Right cardiac atrium (tissue), 5 donors: ENCODE measurements at places on chromosomes 6 and 20. TPM values are rescaled to one million over a fixed set of nuclear protein-coding genes. Genes with fewer than 3 reads are reported as not detected.

The SIGLEC1 gene
- polyA plus RNA-seq: 4.2 TPM

The B3GAT2 gene
- 0.07 TPM for polyA plus RNA-seq

The FOXC1 gene
- polyA plus RNA-seq: 7.2 TPM

The COL9A3 gene
- 13.0 TPM for polyA plus RNA-seq

The HLA-DPB1 gene
- 35.9 TPM for polyA plus RNA-seq

The GPR6 gene
- polyA plus RNA-seq: not detected
